ENCODE measurements at places on chromosomes 6 and 20.

- DNase-seq, result no peak
These were observed 5.2 kb downstream of the OCSTAMP start for GRCh38 chr20:46545077-46545826.

- no peak for DNase-seq
These were observed 235.9 kb downstream of the BTBD3 start for GRCh38 chr20:12153628-12154027.

- DNase-seq, result no peak
These were observed 137.0 kb upstream of the PREP start for GRCh38 chr6:105539911-105540310.

DNA sequence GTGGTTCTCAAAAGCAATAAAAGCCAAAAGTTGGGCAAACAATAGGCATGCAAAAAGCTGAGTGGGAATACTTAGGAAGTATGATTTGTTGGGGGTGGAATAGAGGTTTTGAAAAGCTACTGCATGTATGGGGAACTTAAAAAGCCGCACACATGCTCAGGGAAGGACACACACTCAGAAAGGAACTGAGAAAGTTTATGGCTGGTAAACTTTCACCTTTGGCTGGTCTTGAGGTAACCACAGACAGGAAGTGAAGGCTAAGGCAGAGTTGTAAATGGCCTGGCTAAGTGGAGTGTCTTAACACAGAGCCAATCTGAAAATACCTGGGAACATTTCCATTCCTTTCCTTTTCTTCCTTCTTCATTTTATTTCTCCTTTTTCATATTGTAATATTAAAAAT, 134.5 kb upstream of the EXOC2 start:
- no peak for DNase-seq

DNA sequence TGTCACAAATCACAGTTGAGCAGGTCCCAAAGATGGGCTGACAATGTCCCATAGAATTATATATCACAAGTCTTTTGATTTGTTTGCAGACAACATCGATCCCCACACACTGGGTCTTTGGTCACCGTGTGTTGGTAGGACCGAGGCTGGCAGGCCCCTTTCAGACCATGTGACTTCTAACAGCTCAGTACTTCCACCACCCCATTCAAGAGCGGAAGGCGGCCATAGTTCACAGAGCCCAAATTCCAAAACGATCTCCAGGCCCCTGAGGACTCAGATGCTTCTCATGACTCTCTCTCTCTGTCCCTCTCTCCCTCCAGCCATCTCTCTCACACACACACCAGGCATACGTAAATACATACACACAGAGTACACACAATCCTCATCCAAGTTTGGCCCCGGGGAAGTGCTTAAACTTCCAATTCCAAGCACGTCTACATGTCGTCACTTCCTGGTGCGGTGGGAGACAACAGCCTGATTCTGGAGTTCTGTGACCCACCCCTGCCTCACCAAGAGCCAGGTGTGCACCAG, 155.9 kb upstream of the INSM1 start:
- DNase-seq, result no peak

DNA sequence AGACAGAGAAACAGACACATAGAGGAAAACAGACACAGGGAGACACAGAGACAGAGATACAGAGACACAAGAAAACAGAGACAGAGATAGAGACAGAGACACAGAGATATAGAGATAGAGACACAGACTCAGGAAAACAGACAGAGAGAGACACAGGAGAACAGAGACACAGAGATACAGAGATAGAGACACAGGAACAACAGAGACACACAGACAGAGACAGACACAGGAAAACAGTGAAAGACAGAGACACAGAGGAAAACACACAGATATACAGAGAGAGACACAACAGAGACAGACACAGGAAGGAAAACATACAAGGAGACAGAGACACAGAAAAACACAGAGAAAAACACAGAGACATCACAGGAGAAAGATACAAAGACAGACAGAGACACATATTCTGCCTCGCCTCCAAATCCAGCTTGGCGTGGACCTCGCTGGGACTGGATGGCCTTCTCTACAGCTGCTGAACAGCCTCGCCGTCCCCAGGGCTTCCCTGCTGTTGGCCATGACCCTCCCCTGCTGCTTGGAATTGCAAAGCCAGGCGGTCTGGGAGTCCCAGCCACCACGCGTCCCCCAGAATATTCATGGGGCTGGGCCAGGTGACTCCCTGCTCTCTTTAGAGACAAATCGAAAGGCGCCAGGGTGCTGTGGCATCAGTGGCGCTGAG, 36.8 kb downstream of the NTSR1 start:
- no peak for DNase-seq

GRCh38 chr6:53358440-53359094, 9.8 kb upstream of the ELOVL5 start:
- DNase-seq, result no peak

DNA sequence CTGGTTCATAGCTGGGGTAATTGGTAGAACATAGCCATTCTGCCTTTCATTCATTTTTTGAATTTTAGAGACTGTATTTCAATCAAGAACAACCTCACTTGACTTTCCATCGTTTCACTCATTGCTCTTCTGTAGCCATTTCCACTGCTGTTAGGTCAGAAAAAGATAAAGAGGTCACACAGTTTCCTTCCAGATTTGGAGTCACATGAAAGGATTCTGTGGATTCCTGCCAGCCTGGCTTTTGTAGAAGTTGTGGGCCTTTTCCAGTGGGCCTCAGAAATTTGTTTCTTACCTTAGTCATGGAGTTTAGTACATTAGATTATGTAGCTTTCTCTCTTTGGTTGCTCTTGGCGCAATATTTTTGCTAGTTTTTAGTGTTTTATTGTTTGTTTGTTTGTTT, 157.8 kb downstream of the SASH1 start:
- no peak for DNase-seq

DNA sequence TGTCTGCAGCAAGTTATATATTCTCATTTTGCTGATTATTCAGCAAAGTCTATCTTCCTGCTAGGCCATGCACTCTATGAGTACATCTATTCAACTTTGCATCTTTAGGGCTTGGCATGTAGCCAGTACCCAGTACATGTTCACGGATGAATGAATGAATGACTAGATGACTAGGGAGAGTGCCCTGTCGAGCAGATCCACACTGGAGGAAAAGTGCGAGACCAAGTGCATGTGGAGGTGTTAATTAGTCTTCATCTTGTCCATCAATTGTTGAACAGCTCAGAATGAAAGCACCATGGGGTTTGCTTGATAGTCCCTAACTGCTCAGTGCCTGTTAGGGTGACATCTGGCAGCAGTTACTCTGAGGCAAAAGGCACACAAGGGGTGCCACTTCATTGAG, 30.4 kb downstream of the TM9SF4 start:
- no peak for DNase-seq

GRCh38 chr6:107576852-107577251, 86.9 kb downstream of the SOBP start:
- no peak for DNase-seq

- DNase-seq, result no peak
These were observed 728.5 kb upstream of the MARCKS start for GRCh38 chr6:113128661-113129060.

DNA sequence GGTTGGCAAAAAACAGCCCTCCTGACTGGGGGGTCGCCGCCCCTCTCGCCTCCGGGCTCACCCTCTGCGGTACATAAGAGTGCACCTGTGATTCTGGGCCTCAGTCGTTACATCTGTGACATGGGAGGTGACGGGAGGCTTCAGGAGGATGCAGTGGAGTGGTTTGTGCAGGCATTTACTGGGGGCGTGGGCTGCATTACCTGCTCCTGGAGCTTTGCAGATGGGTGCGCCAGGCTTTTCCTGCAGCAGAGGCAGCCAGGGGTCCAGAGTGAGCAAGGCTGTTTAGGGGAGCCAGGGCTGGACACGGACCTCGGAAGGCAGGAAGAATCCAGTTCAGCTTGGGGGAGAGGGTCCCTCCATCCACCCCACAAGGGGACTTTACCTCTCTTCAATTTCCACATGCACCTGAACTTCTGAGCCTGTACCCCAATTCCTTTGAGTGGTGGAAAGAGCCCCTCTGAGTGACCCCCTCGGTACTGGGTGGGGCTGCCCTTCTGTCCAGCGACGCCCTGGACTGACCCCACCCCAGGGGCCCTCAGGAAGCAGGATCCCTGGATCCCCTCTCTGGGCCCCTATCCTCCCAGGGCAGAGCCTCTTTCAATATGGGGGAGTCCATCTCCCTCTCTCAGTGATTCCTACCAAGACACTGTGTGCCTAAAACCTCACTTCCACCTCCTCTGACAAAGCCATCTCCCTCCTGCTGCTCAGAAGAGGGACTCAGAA, 134.0 kb downstream of the TAF4 start:
- DNase-seq, result no peak

- DNase-seq, result no peak
These were observed 29.8 kb downstream of the SYCP2 start for GRCh38 chr20:59903621-59904020.

GRCh38 chr6:20173833-20174792, 38.2 kb downstream of the MBOAT1 start:
- DNase-seq, result no peak

- peak; percentile 56 for DNase-seq
These were observed at the start of gene LRP11 for GRCh38 chr6:149863698-149864577. Gene LRP11, minus strand, starts transcription at chr6:149864359. Its CDS starts 339 bp downstream, at chr6:149864020.

DNA sequence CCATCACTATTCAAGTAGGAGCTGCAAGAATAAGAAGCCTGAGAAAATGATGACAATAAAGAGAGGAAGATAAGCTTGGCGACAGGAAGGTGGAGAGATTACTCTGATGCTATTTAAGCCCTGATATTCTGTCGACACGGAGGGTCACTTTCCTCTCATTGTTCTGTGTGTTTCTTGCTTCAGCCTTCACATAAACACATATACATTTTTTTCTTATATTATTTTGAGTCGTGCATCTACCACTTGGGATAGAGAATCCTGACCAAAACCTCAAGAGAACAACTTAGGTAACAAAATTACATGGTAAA, 10.5 kb downstream of the PTCHD4 start:
- no peak for DNase-seq

DNA sequence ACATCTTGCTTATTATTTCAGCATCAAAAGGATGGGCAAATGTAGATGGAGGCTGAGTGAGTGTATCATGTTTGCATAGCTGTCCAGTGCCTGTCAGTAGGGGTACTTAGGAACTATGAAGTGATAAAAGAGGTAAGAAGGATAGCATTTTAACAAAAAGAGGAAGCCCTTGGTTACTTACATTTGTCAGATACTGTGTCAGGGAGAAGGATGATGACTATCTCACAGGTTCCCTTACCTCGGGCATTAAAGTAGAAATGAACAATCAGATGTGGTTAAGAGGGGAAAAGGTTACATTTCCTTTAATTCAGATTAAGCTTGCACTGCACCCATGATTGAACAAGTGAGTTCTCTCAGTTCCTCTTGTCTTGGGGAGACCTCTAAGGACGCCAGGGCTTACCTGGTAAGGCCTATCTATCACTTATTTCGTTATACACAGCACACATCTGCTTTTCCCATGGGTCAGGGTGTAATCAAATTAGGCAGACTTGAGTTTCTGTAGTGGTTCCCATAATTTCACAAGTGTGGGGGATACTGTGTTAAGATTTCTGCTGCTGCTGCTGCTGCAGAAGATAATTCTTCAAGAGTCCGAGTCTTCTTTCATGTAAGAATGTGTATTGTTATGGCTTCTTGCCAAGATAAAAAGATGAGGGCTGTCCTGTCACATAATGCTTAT, 4.5 kb downstream of the FOXO3 start:
- no peak for DNase-seq

- DNase-seq, result no peak
These were observed 620.1 kb downstream of the COL12A1 start for GRCh38 chr6:74585753-74586152.

DNA sequence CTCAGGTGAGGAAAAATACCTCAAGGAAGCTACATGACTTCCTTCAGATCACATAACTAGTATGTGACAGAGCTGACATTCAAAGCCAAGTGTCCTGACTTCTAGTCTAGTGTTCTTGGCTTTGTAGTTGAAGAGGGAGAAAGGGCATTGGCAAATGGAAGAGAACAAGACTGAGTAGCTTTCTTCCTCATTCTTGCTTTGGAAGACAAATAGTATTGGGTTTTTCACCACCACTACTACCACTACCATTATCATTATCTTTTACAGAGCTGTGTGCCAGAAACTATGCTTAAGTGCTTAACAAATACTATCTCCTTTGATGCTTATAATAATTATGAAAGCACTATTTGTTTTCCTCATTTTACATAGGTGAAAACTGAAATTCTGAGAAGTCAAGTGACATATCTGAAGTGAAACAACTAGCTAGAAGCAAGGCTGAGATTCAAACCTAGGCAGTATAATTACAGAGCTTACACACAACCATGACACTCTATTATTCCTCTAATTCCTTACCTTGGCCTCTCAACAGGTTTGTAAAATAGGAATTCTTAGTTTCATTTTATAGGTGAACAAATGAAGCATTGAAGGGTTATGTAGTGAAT, 6.8 kb downstream of the ACSS2 start:
- no peak for DNase-seq

DNA sequence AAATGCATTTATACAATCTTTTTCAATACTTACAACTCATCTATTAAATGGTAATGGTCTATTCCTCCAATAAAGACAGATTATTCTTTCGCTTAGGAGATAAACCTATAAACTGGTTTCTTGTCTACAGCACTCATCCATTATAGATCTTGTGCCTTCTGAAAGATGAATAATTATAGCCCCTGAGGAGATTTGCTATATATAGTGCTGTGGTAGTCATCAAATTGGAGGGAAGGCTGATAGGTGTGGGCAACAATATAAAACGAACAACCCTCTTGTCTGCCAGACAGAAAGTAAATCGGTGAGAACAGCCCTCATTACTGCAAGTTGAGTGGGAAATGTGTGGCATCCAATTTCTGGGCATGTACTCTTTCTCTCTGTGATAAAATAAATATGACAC, 292.5 kb upstream of the CNR1 start:
- no peak for DNase-seq

- no peak for DNase-seq
These were observed 51.3 kb upstream of the REV3L start for GRCh38 chr6:111534231-111534751.

- DNase-seq, result no peak
These were observed 38.9 kb upstream of the TNFAIP3 start for GRCh38 chr6:137827977-137828810.

DNA sequence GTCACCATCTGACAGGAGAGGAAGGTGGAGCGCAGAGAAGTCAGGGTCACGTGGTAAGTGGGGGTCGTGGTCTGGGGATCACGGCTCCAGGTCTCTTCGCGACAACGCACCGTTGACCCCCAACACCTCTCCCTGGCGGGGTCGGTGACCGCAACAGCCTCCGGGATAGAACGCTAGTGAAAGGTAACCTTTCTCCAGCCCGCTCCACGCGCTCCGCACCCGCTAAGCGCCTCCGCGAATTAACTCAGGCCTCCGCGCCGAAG, 600 bp upstream of the SYNJ2 start:
- DNase-seq, result no peak

- no peak for DNase-seq
These were observed 336.4 kb upstream of the SOX4 start for GRCh38 chr6:21257125-21257524.

DNA sequence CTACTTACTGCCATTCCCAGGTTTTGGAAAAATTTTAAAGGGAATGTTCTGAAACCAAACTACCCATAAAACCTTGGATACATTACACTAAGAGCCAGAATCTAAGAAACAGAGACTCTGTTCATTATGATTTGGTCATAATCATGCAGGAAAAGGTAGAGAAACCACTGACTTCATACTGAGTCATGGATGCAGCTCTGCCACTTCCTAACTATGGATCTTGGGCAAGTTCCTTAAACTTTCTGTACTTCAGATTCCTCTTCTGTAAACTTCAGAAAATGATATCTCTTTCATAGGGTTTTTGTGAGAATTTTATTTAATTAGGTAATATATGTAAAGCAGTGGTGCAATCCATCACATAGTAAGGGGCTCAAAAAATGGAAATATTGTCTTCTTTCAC, 20.0 kb downstream of the PLA2G7 start:
- no peak for DNase-seq

- no peak for DNase-seq
These were observed 37.6 kb upstream of the CCN6 start for GRCh38 chr6:112016320-112016719.

Data from GOT3 (cell line).